ENCODE measurements at places on chromosomes 7 and 10.

DNA sequence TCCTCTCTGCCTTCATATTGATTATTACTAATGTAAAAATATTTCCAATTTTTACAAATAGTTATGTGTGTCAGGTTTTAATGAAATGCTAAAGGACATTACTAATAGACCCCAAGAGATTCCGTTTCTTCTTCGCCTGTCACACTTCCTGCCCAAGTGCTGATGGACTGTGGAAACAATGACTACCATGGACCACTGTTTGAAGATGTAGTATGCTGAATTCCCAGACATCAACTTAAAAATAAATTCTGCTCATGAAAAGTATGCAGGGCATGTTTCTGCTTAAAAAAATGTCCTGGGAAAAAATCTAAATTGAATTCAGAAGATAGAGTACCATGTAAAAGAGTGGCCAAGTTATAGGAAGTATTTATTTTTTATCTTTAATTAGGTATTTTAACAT is 52.1 kb downstream of the ST7 start:
- DNase-seq: no peak

DNA sequence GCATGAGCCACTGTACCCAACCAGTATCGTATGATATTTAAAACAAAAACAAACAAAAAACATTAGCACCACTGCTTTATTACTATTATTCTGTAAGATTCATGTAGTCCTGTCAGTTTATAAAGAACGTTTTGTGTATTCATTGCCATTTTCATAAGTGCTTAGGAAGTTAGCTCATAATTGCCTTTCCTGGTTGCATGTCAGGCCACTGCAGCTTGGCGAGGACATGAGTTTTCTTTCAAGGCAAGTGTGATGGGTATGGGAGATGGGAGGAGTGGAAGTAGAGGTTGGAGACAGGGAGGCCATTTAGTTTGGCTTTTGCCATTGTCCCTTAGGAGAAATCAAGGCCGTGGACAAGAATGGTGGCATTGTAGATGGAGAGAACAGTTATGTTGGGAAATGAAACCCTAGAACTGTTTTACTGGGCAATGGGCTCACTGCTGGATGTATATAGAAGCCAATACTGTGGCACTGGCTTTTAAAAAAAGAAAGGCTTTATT is 48.9 kb downstream of the TYW1 start:
- DNase-seq: no peak

GRCh38 chr7:98509836-98510235 is 107.2 kb upstream of the NPTX2 start:
- DNase-seq: no peak

- no peak for DNase-seq
These were observed 684 bp upstream of the HOXA5 start for GRCh38 chr7:27143950-27144780.

- no peak for DNase-seq
These were observed 17.3 kb downstream of the TNPO3 start for GRCh38 chr7:129037585-129037984.

GRCh38 chr7:132441935-132442334 is 134.3 kb downstream of the PLXNA4 start:
- no peak for DNase-seq

- DNase-seq: no peak
These were observed 103.9 kb upstream of the THSD7A start for GRCh38 chr7:11935905-11936304.

GRCh38 chr7:13197501-13197900 is 510.1 kb downstream of the ARL4A start:
- DNase-seq: no peak

GRCh38 chr7:81420526-81421226 is 349.2 kb downstream of the HGF start:
- no peak for DNase-seq

GRCh38 chr7:30683816-30684215 is 1.6 kb upstream of the CRHR2 start:
- no peak for DNase-seq

- DNase-seq: no peak
These were observed 250.4 kb downstream of the ELMO1 start for GRCh38 chr7:37198041-37198905.

DNA sequence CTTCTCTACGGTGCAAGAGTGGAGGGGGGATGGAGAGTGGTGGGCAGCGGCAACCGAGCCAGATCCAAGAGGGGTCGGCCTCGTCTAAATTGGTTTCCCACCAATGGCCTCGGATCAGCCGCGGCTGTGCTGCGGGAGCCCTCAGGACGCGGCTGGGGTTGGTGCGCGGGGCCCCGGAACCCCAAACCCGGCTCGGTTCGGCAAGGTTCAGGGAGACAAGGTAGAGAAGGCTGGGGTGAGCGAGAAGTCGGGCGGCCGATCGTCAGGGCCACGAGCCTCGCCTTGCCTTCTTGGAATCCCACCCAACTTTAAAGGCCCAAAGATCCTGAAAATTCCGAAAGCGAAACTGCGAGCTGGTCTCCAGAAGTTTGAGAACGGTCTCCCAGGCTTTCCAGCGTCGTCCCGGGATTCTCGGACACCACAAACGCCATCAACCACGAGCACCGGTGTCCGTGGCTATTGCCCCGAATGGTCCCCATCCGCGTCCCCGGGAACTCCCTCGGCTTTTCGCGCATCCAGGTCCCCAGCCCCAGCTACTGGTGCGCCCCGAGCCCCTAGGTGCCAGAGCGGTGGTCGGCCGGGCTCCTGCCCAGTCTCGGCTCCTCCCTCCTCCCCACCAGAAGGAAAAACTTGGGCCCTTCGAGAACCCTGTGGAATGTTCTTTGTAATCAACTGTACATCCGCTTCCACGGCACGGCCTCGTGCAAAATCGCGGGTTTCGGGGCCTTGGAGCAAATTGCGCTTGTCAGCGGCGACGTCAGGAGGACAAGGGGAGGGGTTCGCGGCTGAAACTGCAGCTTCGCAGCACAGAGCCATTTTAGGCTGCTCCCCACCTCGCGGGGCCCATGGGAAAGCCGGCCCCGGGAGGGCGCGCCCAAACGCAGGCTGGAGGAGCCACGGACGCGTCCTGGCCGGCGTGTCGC is 3.2 kb downstream of the SFMBT2 start:
- peak; percentile 41 for DNase-seq

- DNase-seq: no peak
These were observed 4.3 kb downstream of the NOC3L start for GRCh38 chr10:94358480-94358879.

- no peak for DNase-seq
These were observed 189.9 kb downstream of the EBF3 start for GRCh38 chr10:129774082-129774735.

GRCh38 chr7:74262639-74263398 is 8.6 kb upstream of the RFC2 start:
- no peak for DNase-seq

- DNase-seq: no peak
These were observed 12.5 kb downstream of the LIPA start for GRCh38 chr10:89238956-89239644.

- no peak for DNase-seq
These were observed 255.4 kb upstream of the PITRM1 start for GRCh38 chr10:3427950-3428354.

DNA sequence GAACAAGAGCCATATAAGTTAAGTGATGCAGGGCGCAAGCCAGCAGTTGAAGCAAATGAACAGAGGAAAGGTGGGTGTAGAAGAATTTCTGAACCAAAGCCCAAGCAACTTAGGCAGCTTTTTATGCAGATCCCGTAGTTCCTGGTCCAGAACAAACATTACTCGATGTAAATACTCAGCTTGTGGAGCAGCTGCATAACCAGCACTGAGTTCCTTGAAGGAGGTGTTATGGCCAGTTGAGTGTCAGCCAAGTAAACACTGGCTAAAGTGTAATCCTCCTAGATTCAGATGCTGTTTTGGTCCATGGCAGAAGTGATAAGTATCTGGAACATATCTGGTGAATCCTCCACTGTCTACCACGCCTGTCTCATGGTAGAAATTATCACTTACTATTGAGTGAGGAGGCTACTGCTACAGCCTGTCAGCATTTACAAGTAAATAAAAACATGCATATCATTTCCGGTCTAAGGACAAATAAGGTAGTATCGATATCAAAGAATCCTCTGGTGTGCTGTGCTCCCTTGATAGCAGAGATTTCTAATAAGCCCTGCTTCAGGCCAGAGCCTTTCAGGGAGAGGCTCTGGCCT is 213.9 kb downstream of the DYNC1I1 start:
- DNase-seq: no peak

GRCh38 chr7:155700847-155701246 is 56.4 kb downstream of the RBM33 start:
- no peak for DNase-seq

GRCh38 chr10:104202231-104202630 is 29.9 kb downstream of the CFAP43 start:
- no peak for DNase-seq

DNA sequence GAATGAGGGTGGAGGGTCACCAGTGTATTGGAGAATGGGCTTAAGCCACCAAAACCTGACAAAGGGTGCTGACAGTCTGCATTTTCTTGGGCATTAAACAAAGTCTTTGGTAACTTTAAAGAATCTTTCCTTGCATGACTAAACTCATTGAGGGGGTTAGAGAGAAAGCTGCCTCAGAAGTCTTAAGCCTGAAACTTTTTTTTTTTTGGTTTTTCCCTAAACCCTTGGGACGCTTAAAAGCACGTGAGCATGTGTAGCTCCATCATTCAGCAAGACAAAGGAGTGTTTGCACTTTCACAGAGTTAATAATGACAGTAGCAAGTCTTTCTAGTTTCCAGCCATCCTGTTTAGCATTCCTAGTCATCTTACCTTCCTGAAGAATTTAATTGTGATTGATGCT is 110.7 kb downstream of the LRMDA start:
- no peak for DNase-seq

DNA sequence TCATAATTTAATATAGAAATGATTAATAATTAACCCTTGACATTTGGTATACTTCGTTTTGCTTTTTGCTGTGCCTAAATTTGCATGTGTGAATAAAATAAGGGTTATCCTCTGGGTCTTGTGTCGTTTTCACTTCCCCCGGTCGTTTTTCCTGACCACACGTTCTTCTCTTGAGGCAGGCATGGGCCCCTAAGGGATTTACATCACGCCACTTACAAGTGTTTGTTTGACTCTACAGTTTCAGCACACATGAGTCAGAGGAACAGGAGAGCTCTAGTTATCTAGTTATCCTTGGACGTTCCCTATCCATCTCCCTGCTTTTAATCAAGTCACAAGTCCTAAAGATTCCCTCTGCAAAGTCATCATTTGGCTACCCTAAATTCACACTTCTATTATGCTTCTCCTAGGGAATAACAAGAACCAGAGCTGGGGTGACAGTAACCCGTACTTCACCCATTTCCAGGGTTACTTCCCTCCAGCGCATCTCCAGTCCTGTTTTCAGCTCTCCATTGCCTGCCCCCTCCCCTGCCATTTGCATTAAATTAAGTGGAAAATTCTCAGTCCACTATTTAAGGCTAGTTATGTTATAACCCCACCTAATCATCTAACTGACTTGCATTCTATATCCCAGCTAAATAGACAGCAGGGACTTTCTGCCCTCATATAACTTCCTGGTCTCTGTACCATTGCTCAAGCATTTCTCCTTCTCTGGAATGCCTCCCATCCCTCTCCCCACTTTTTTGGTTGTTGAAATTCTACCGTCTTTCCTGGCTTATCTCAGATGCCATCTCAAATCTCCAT is 206.9 kb downstream of the PTEN start:
- no peak for DNase-seq

- no peak for DNase-seq
These were observed 49.0 kb upstream of the CALD1 start for GRCh38 chr7:134730411-134730829.

GRCh38 chr10:118585794-118586193 is 9.7 kb downstream of the PRLHR start:
- DNase-seq: no peak
